ENCODE measurements at places on chromosomes 12 and 14.

DNA sequence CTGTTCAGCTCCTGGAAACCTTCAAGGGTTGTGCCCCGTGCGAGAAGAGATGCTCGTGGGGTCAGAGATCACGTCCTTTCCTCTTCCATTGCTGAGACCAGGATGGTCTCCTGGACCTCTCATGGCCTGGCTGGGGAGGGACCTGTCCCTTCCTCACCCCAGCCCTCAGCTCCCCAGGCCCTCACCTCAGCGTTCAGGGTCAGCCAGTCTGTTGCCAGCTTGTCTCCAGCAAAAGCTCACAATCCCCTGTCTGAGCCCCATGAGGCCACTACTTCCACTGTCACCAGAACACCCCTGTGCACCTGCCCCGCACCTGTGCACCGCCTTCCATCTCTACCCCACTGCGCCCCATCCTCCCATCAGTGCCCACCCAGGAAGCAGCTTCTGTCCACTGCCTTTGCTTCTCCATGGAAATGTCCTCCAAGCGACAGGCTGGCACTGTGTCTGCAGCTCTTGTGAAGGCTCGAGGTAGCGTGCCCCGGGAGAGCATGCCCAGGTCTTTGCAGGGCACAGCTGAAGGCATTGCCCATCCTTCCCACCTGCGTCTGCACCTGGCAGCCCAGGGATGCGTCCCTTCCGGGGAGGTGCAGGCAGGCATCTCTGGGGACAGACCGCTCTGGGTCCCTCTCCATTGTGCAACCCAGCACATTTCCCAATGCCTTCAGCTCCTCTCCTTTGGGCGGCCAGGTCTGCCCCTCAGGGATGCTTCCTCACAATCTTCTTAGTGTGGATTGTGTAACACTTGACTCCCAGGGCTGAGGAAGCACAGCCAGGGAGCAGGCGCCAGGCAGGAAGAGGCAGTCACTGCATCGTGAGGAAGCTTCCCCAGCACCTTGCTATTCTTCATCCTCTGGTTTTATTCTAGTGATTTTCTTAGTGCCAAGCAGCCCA is 179.6 kb downstream of the ADGRD1 start:
- no peak for DNase-seq

DNA sequence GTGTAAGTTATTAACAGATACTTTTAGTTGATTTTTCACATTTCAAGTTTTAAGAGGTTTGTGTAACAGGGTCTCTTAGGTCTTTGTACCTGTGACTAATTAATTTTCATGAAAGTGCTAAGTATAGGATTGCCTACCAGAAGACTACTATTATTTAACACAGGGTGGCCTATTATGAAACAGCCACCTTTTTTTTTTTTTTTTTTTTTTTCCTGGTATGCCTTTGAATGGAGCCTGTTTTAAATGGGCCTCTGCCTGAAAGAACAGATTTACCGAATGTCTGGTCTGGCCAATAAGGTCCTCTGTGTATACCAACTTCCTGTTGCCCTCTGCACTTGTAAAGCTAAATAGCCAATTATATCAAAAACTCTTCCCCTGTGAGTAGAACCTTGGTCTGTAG is 62.5 kb downstream of the SLC38A6 start:
- DNase-seq, result no peak

DNA sequence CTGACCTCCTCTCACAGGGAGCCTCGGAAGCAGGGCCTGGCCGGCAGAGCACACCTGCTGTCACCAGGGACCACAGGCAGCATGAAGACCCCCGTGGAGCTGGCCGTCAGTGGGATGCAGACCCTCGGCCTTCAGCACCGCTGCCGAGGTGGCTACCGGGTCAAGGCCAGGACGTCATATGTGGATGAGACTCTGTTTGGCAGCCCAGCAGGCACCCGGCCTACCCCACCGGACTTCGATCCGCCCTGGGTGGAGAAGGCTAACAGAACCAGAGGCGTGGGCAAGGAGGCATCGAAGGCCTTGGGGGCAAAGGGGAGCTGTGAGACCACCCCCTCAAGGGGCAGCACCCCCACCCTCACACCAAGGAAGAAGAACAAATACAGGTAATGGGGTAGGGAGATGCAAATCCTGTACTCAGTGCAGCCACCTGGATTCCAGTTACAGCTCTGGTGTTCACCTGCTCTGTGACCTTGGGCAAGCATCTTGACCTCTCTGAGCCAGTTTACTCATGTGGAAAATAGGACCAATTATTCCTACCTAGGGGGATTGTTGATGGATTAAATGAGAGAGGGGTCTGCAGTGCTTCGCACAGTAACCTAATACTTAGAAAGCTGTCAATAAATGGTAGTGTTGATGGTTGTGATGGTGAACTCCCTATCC is 1.3 kb downstream of the RITA1 start:
- DNase-seq, result no peak

GRCh38 chr12:90925562-90925961 is 29.4 kb downstream of the CCER1 start:
- DNase-seq, result no peak

- DNase-seq, result peak; percentile 75
Observed at GRCh38 chr12:8697476-8698131, at the start of gene RIMKLB. TSS of gene RIMKLB (plus strand) at chr12:8697991. CDS start at chr12:8713867, 15,876 bp downstream.

GRCh38 chr12:14795028-14795448 is 8.2 kb downstream of the WBP11 start:
- no peak for DNase-seq

GRCh38 chr14:95948558-95948981 is 71.9 kb downstream of the TUNAR start:
- no peak for DNase-seq

DNA sequence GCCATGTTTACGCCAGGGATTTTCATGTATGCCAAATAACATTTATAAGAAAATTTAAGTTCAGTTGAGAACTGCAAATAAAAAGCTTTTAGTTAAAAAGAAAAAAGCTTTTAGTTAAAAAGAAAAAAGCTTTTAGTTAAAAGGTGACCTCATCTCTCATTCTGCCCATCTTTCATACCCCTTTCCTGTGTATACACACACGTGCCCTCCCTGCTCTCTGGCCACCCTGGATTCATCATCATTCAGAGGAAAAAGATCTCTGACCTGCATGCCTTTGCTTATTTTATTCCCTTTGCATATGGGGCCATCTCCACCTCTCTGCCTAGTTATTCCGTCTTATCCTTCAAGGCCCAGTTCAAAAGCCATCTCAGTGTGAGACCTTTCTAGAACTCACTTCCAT is 38.1 kb upstream of the CDK17 start:
- no peak for DNase-seq

GRCh38 chr12:43692064-43692463 is 66.5 kb downstream of the PUS7L start:
- no peak for DNase-seq

DNA sequence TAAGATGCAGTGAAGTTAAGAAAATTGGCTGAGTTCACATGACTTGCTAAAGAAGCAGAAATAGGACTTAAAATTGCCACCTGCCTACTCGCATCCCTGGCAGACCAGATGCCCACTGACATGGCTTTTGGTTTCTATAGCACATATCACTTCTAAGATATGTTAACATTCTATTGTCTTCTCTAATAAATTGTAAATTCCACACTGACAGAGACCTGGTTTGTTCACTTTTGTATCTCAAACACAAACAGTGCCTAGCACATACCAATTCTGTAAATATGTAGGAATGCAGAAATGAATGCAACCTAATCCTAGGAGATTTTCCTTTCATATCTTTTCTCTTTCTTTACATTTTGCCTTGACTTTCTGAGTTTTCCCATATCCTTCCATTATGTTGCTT is 1047.6 kb downstream of the AACS start:
- no peak for DNase-seq

DNA sequence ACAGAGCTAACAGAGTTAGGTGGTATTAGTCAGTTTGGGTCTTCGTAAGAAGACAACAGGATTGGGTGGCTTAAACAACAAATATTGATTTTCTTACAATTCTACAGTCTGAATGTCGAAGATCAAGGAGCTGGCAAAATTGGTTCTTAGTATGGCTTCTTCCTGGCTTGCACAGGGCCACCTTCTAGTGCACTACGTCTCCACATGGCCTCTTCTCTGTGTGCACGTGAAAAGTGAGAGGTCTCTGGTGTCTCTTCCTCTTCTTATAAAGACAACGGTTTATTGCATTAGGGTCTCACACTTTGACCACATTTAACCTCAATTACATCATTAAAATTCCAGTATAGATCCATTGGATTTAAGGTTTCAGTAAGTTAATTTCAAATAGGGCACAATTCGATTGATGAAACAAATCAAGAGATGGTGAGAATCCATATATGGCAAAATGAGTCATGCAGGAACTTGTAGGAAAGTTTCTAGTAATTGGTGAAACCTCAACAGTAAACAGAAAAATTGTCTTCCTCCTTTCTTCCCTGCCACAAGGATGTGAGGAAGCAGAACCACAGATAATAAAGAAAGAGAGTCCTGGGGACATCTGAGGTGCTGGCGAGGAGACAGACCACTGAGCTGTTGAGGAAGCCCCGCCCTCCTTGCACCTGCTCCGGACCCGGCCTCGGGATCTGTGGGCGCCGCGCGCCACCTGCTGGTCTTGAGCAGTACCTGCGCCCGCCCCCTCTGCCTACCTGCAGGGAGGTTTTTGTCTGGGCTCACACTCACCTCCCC is 846.7 kb downstream of the TMEM121 start:
- DNase-seq, result peak; percentile 76

GRCh38 chr12:113070117-113070906 is 13.8 kb downstream of the DTX1 start:
- no peak for DNase-seq

DNA sequence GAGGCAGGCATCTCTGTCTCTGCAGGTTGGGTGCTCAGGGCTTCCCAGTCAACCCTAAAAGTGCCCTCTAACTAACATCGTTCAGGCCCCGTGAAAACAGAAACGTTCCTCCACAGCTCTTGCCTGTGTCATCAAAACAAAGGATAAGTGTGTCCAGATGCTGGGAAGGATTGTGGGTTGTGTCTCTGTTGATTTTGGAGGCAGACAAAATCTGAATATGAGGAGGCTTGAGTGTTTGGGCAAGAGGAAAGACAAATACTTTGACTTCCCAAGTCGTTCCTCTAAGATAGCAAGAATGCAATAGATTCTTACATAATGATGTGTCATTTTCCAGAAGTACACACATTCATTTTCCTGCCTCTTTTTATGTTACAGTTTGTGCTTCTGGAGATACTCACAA is 52.9 kb downstream of the SERPINA3 start:
- no peak for DNase-seq

- no peak for DNase-seq
Observed at GRCh38 chr12:124385219-124385969, 90.5 kb downstream of the RFLNA start.

GRCh38 chr12:1003600-1004271 is 12.7 kb downstream of the ERC1 start:
- no peak for DNase-seq

DNA sequence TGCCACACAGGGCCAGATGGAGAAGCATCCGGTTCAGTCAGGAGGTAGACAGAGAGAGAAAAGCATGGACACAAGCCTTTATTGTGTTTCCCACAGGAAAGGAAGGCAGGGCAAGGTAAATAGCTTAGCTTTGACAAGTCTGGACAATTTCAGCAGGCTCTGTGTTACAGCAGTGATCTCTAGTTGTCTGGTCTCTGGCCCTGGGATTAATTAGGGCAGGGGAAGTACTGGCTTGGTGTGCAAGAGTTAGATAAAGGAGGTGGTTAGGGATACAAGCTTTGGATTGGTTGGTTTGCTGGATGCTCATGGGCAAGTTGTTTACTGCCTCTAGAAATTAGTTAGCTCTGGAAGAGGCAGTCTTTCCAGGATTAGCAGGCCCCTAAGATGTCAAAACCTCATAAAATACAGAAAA is 15.1 kb upstream of the NGDN start:
- no peak for DNase-seq

DNA sequence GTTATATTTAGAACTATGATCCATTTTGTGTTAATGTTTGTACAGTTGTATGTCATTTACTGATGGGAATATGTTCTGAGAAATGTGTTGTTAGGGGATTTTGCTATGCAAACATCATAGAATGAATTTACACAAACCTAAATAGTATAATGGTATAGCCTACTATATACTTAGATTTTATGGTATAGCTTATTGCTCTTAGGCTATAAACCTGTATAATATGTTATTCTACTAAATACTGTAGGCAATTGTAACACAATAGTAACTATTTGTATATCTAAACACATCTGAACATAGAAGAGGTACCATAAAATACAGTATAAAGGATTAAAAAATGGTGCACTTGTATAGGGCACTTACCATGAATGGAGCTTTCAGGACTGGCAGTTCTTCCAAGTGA is 105.4 kb upstream of the GRIN2B start:
- DNase-seq, result no peak

Data from stimulated activated CD4-positive, alpha-beta T cell treated with anti-CD3 and anti-CD28 coated beads, Interleukin-12 subunit alpha, Interleukin-12 subunit beta, amount 100 ng/mL, for 4 hours (primary cell).